ENCODE measurements at places on chromosomes 2 and 18.

- DNase-seq: no peak
Observed at GRCh38 chr2:58378152-58378551, 137.0 kb upstream of the FANCL start.

DNA sequence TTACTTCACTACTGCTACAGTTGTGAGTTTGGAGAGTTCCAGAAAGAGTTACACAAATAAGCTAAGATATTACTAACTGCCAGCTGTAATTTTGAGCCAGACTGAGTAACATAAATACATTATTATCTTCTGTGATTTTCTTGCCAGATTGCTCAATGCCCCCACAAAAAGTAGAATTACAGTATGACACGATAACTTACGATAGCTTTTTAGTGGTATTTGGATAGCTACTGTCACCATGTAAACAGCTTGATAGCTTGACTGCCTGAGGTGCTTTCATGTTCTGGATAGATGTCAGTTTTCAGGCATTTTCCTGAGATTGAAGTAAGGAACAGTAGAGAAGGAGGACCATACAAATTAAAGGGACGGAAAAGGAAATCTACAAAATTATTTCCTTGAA lies 533.3 kb downstream of the SOCS6 start:
- no peak for DNase-seq

DNA sequence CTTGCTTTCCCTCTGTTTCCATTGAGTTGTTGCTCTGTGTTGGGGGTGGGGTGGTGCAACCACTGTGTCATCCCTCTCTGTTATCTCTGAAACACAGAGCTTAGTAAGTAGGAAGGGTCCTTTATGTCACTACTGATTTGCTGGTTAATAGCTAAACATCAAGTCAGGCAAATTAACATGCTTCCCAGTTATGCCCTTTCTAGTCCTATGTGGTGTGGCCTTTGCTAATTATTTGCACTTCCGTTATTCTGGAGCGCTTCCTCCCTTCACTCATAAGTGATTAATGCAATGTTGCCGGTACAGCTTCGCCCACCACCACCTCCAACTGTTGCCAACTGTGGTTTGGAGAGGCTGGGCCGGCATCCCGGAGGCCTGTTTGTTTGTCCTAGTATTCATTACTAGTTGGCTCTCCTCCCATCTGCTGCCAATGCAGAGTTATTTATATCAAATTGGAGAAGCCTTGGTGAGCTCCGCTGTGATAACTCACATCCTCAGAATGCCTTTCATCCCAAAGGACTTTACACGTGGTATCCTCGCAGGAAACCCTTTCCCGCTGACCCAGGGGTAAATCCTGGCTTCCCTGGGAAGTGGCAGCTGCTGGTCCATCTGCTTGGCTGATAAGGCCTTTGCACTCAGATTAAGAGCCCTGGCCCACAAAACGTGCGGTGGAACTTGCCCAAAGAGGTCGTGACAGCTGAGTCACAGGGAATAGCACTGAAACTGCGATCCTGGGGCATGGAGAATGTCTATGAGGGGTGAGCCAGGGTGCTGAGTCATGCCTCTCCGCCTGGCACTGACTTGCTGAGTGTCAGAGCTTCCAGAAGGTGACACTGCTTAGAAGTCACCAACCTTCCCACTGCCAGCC lies 72.0 kb upstream of the ZCCHC2 start:
- DNase-seq: no peak

GRCh38 chr2:241391892-241392665 lies 36.0 kb downstream of the FARP2 start:
- no peak for DNase-seq

DNA sequence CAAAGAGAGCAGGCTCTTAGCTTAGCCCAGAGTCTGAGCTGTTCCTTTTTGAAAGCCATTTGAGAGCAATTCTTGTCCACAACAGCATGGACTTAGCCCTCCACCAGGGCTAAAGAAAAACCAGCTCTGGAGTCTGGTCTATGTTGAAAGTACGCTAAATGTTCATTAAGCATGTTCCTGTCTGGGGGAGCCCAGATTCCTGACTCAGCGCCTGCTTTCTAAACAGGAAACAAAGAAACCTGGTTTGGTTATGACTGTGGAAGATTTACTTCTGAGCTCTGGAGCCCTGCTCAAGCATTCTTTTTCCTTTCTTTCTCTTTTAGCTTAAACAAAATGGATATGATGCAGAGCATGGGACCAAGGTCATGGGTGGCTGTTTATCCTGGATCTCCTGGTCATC lies 279.8 kb downstream of the RBM43 start:
- no peak for DNase-seq

GRCh38 chr18:40159141-40160017 lies 1795.7 kb upstream of the PIK3C3 start:
- no peak for DNase-seq

- no peak for DNase-seq
Observed at GRCh38 chr18:76557026-76557575, 62.1 kb upstream of the ZNF516 start.

DNA sequence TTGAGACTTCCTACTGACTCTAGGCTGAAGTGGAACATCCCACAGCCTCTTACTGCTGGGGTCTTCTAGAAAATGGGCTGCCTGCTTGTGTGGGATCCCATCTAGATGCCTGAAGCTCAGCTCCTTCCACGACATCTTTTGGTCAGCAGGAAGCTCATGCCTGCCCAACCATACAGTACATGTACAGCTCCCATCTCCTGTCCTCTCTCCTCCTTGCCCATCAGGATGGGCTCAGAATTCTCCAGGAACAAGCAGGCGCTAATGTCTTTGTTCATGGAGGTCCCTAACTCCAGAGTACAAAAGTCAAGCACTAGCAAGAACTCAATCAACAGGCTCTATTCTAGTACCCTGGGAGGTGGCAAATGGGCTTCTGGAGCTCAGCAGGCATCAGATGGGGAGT lies 31.7 kb upstream of the GPR17 start:
- DNase-seq: no peak

GRCh38 chr2:201532686-201533304 lies 81.3 kb downstream of the STRADB start:
- no peak for DNase-seq

DNA sequence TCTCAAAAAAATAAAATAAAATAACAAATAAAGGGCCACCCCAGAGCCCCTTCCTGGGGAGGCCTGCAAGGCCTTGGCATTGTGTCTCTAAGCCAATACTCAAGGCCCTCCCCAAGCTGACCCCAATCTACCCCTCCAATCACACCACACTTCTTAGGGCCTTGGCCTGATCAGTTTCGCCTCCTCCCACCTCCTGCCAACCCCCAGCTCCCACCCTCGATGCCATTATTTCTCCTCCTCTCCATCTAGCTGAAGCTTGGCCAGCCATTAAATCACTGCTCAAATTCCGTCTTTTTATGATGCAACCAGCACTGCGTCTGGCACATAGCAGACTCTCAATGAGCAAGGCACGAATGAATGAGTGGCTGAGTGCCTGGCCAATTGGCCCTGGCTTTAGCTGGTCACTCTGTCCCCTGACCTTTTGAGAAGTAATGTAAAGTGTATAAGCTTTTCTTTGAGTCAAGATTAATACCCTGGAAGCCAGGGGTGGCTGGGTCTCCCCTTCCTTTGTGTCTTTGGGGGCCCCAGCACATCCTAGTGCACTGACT lies 55.9 kb downstream of the SMAD7 start:
- no peak for DNase-seq

DNA sequence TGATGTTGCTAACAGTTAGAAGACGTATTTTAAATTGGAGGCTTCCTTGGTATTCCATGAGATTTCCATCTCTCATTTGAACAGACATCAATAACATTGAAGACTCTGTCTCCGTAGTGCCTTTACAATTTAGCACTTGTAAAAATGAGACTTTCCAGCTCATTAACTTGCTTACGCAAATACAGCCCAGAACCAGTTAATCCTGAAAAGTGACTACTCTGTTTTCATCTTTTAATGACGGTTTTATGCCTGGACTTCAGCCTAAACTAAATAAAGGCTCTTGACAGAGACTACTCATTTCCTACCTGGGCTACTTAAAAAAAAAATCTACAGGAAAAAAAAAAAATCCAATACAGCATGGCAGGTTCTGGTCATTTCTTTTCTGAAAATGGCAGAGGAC lies 148.6 kb downstream of the LRATD1 start:
- no peak for DNase-seq

DNA sequence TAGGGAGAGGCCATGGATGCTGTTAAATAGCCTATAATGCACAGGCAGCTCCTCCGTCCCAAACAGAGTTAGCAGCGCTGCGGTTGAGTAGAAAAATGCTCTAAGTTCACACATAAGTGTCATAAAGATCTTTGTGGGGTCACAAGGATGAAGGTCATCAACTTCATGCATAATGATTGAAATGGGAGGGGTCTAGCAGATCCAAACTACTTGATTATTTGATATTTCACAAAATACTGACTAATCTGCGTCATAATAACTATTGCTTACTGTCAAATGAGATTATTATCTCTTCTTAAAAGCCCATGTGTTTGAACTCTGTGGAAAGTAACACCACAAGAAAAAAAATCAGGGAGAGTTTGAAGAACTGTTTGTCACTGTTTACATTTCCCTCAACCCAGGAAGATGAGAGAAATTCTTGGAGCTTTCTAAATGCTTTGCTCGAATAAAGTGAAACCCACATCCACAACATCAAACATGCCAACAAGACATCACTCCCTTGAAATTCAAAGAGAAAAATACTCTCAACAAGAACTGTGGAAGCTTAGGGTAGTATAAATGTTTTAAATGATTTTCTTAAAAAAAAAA lies 50.5 kb upstream of the CREB1 start:
- no peak for DNase-seq

GRCh38 chr2:150060341-150060740 lies 427.1 kb downstream of the RND3 start:
- DNase-seq: no peak

DNA sequence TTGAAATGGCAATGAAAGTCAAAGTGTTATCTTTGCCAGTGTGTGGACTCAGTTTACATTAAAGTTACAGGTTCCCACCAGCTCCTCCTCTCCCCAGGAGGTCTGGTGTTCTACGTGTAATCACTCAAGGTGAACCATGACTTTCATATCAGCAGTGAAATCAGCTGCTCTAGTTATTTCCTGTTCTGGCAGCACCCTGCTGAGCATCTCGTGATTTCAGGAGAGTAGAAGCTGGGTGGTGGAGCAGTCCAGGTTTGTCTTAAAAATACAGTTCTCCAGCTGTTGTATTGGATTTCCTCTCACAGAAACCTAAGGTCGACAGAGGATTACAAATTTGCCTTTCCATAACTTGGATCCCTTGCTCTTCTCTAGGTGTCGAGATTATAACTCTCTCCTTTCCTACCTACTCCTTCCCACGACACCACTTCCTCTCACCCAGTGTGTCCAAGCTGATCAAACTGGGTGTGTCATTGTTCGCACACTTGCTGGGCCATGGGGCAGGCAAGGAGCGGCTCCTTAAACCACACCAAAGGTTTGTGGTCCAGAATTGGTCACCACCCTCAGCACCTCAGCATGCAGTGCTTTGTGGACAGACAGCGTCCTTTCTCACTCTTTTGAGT lies 13.0 kb upstream of the ARHGAP25 start:
- no peak for DNase-seq

- DNase-seq: no peak
Observed at GRCh38 chr2:113799375-113799774, 42.9 kb upstream of the SLC35F5 start.

- DNase-seq: no peak
Observed at GRCh38 chr2:167271932-167272331, 383.7 kb downstream of the XIRP2 start.

DNA sequence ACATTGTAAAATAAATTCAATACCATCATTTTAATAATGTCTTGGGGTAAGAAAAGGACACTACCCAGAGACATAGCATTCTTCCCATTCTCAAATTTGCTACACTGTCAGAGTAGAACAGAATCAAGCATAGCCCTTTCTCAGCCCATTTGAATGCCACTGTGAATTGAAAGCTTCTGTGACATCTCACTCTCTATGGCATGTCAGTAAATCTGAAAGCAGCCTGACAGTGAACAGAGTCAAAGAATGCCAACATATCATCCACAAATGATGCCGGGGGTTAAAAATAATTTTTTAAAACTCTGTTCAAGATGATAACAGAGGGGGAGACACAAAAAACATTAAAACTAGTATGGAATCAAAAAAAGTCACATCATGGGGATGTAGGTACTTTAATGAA lies 17.6 kb downstream of the SUCLG1 start:
- no peak for DNase-seq

DNA sequence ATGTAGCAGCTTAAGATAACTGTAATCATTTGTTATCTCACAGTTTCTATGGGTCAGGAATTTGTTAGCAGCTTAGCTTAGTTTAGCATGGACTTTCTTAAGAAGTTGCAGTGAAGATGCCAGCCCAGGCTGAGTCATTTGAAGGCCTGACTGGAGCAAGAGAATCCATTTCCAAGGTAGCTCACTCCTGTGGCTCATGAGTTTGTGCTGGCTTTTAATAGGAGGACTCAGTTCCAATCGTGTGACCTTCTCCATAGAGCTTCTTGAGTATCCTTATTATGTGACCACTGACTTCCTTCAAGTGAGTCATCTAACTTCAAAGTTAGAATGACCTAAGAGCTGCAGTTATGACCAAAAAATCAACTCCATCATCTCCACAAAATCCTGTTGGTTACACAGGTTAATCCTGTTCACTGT lies 1.4 kb downstream of the GPATCH11 start:
- no peak for DNase-seq

DNA sequence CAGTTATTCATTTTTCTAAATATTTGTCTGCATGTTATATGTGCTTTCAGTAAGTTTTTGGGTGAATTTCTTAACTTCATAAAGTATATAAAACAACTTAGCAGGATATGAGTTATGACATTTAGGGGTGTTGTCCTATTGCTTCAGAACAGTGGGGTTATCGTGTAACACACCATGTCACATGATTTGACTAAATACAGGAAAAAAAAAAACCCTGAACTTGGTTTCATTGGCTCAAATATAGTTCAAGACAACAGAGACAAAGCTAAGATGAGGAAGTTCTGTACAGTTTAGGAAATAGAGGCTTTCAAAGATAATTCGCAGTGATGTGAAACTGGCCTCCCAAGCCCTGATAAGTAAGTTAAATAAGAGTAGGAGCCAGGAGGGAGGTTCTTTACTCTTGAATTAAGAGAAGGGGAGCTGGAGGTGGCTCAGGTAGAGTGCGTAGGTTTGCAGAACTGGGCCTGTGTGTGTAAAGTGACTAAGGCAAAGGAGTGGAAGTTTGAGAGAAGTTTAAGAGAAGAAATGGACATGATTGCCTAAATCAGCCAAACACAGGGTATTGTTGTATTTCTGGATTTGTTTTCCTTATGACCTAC lies 53.9 kb downstream of the LIMS1 start:
- no peak for DNase-seq

GRCh38 chr2:240362216-240362755 lies 73.2 kb upstream of the GPC1 start:
- no peak for DNase-seq

GRCh38 chr18:3061581-3062312 lies 48.8 kb upstream of the LPIN2 start:
- no peak for DNase-seq

GRCh38 chr2:159290289-159290907 lies 3.9 kb upstream of the WDSUB1 start:
- DNase-seq: no peak

GRCh38 chr2:159298967-159299366 lies 12.5 kb upstream of the WDSUB1 start:
- DNase-seq: no peak

GRCh38 chr2:56537756-56538155 lies 354.0 kb downstream of the CCDC85A start:
- DNase-seq: no peak

- no peak for DNase-seq
Observed at GRCh38 chr2:47277187-47277586, 122.1 kb upstream of the STPG4 start.

GRCh38 chr18:63207143-63207790 lies 112.3 kb downstream of the BCL2 start:
- DNase-seq: no peak

GRCh38 chr2:172204762-172205161 lies 102.1 kb upstream of the DLX2 start:
- no peak for DNase-seq

GRCh38 chr2:238330391-238330790 lies 10.1 kb downstream of the TRAF3IP1 start:
- no peak for DNase-seq
